ENCODE measurements at places on chromosomes 5 and 9. TPM values are rescaled to one million over a fixed set of nuclear protein-coding genes. Genes with fewer than 3 reads are reported as not detected.

The CCNI2 gene
- polyA plus RNA-seq: not detected

The SOX30 gene
- not detected for polyA plus RNA-seq

The GRM6 gene
- polyA plus RNA-seq: not detected

The KIF4B gene
- not detected for polyA plus RNA-seq

The TBC1D2 gene
- polyA plus RNA-seq: 2.8 TPM

GRCh38 chr5:79413112-79413511 lies 100.8 kb downstream of the HOMER1 start:
- DNase-seq: no peak

DNA sequence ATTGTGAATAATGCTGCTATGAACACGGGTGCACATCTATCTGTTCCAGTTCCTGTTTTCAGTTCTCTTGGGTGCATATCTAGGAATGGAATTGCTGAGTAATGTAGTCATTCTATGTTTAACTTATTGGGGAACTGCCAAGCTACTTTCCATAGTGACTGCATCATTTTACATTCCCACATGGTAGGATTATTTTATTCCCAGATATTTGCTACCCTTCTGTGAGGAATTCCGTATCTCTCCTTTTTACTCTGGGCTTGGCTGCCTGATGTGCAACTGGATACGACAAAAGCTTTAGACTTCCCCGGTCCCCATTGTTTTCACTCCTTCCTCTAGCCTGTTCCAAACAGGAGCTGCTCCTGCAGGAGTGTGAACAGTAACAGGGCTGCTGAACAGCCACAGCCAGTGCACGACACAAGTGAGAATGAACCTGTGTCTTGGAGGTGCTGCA lies 7.2 kb downstream of the TAS2R1 start:
- DNase-seq: no peak

DNA sequence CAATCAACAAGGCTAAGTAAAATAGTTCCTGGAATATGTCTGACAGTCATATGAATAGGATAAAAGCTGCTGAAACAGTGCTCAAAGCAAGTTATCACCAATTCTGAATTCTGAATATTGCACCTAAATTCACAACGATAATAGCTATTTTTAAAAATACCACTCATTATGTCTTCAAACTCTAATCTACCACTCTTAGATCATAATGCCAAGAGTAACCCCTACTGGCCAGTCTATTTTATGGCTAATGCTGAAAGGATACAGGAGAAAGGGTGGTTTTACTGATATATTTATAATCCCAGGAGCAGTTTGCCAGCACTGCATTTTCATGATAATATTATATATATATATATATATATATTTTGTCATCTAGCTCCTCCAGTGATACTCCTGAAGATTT lies 232.8 kb downstream of the PDE4D start:
- DNase-seq: no peak

GRCh38 chr9:116959809-116960208 lies 272.7 kb downstream of the TRIM32 start:
- DNase-seq: no peak

All from heart right ventricle (tissue), 16 donors.